ENCODE measurements at places on chromosomes 16 and 17.

DNA sequence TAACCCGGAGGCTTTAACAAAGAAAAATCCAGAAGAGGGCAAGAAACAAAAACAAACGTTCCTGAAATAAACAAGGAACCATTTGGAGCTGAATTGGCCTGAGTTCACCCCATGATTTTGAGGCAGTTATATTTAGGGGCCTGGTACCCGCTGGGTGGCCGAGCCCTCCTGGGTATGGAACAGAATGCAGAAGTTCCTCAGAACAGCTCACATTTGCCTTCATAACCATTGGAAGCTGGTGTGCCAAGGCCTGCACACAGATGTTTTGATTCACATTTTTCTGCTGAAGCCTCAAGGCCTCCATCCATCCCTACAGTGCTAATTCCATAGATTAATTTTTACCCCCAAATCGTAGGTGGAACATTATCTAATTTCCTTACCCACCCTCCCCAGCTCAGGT, 3.3 kb upstream of the ZFHX3 start:
- DNase-seq = no peak

DNA sequence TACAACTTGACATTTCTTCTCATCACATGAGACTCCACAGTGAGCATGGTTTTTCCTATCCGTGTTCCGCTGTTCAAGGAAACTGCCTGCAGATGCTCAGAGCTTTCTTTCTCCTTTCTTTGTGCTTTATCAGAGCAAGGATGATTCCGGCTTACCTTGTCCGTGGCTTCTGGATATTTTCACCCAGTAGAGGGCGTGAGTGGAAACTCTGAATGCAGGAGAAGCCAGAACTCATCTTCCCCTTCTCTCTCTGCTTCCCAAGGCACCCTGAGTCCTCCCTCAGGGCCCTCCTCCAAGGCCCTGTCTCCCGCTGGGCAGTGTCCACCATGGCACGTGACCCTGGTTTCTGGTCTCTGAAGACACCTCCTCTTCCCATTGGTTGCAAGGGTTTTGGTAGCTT, 721.1 kb upstream of the RBFOX1 start:
- DNase-seq = no peak

GRCh38 chr16:47562366-47562765, 101.2 kb downstream of the PHKB start:
- DNase-seq = no peak

DNA sequence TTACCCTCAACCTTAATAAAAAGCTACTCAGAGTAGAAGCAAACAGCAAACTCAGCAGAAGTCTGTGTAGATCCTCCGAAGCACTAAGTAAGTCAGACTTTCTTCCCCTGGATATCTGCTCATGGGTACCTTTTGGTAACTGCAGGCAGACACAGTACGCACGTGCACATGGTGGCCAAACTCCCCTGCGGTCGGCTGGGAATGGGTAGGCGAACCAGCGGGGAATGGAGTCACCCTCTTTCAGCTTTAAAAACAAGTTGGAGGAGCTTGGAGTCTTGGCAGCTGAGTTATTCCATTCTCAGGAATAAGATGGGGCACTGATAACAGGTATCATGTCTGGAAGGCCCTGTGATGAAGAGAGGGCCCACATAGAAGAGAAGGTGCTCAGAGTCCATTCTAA, 16.3 kb downstream of the CYB561 start:
- DNase-seq = no peak

GRCh38 chr16:48526058-48526957, 83.7 kb downstream of the N4BP1 start:
- no peak for DNase-seq

GRCh38 chr17:77864234-77865111, 94.0 kb upstream of the TNRC6C start:
- no peak for DNase-seq

GRCh38 chr16:84088695-84089395, 27.9 kb downstream of the MBTPS1 start:
- DNase-seq = peak; percentile 41

- no peak for DNase-seq
These were observed 3.4 kb upstream of the DHRS13 start for GRCh38 chr17:28906276-28906675.

- DNase-seq = no peak
These were observed 22.3 kb upstream of the MMD start for GRCh38 chr17:55443904-55444303.

- no peak for DNase-seq
These were observed 14.5 kb downstream of the TUBG1 start for GRCh38 chr17:42623732-42624596.

DNA sequence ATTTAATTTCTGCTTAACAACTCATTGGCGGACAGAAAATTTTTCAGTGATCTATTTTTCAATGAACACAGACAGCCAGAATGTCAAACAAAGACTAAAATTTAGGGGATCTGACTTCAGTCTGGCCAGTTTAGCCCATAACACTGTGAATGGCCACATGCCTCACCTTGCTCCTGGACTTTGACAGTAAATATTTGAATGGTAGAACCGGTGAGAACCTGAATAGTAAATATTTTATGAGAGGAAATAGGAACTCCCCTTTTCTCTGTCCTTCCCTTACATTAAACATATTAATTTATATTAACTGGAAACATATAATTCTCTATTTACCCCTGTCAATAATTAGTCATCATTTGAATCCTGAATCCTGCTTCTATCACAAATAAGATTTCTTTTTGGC, 942.1 kb downstream of the KCNJ2 start:
- no peak for DNase-seq

DNA sequence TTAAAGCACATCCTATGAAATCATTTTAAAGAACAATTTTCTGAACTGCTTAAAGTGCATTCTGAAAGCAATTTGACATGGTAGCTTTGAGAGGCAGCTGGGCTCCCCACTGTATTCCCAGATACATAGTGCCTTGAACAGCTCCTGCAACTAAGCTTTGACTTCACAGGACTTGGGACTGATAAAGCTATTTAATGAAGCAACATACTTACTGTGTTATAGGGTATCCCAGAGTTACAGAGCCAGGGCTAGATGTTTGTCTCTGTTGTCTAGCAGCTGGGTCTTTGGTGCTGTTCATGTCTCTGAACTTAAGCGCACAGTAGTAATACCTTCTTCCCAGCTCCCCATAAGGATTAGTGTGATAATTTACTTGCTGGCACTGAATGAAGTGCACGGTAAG, 862 bp downstream of the ACSM1 start:
- no peak for DNase-seq

- DNase-seq = no peak
These were observed 279.5 kb upstream of the ASIC2 start for GRCh38 chr17:33572615-33573014.

DNA sequence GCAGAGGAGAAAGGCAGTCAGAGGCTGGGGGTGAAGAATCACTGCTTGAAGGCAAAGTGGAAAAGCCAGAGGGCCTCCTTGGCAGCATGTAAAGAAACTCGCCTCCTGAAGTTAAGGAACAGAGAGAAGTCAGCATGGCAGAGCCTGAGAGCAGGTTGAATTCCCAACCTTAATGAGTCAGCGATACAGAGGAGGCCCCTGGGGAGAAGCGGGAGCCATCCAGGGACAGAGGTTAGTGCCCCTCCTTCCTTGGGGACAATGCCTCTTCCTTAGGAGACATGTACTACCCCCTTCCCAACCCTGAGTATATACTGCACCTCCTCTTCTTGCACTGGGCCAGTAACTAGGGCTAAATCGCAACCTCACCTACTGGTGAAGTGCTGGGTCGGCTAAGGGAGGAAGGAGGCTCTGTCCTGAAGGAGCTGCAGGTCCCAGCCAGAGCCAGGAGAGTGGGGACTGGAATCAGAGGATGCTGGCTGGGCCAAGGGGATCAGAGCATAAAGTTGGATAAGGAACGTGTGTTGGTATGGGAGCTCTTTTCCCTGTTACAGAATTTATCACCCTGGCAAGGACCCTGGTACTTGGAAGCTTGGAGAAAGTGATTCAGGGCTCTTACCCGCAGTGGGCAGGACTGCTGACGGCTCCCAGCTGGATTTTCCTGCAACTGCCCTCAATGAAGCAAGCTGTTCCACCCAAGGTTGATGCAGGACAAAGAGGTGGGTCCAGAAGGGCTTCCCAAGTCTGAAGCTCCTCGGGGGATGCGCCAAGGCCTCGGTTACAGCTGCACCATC, 5.4 kb upstream of the AANAT start:
- no peak for DNase-seq

DNA sequence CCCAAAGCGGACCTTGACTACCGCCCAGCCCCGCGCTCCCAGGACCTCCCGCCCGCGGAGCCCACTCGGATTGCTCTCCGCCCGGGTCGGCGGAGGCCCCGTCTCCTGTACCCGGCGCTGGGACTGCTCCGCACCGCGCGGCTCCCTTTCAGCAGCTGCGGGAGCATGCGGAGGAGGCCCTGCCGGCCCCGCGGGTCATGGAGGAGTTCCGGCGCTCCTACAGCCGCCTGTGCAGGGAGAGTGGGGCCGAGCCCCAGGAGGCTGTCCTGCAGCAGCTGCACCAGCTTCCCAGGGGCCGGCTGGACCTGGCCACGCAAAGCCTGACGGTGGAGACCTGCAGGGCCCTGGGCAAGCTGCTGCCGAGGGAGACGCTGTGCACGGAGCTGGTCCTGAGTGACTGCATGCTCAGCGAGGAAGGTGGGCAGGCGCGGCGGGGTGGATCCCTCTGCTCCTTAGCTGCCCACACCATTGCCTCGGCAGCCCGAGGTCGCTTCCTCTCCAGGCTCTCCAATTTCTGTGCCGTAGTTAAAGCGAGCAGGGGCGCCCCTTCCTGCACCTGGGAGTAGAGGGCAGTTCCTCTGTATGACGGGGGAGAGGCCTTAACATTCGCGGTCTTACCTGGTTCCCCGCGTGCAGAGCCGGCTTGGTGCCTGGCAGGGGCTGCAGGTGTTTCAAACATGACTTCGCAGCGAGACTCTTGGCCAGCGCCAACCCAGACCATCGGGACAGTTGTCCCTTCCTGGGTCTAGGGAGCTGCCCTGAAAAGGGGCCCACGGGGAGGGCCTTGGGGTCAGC, 539 bp downstream of the LRRC45 start:
- DNase-seq = no peak

GRCh38 chr16:69680358-69680757, 46.0 kb downstream of the NQO1 start:
- DNase-seq = no peak

DNA sequence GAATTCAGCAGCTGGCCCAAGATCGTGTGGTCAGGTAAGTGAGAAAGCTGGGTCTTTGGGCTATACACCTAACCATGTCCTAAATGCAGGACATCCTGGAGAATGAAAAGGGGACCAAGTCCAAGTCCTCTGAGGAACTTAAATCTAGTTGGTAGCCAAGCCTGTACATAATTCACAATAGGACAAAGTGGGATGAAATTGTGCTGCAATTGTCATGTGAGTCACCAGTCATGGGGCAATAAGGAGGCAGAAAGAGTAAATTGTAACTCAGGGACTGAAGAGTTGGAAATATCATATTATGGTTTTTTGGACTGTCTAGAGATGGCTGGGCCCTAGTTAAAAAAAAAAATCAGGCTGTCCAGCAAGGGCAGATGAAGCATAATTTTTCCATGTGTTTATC, 202.6 kb downstream of the CYLD start:
- DNase-seq = no peak

- no peak for DNase-seq
These were observed 88.0 kb downstream of the USP22 start for GRCh38 chr17:20954794-20955193.

- DNase-seq = no peak
These were observed 132.6 kb upstream of the CACNG5 start for GRCh38 chr17:66702106-66702936.

- no peak for DNase-seq
These were observed 40.7 kb downstream of the DUSP14 start for GRCh38 chr17:37530420-37530819.

- DNase-seq = peak; percentile 13
These were observed 138.0 kb upstream of the NUDT7 start for GRCh38 chr16:77584205-77584859.

DNA sequence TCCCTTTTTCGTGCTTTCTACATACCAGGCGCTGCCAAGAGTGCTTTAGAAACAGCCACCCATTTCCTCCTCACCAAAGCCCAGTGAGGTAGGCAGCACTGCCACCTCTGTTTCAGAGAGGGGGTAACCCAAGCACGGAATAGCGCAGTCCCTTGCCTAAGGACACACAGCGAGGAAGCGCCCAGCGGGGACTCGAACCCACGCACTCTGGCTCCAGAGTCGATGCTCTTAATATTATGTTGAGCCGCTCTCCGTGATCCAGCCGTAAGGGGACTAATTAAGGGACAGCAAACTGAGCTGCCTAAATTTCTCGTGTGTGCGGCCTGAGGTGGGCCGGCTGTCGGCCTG, 497 bp downstream of the CES1 start:
- DNase-seq = no peak

GRCh38 chr16:56246051-56246817, 54.9 kb downstream of the GNAO1 start:
- no peak for DNase-seq
